ENCODE measurements at places on chromosomes 4 and X. TPM values are rescaled to one million over a fixed set of nuclear protein-coding genes. Genes with fewer than 3 reads are reported as not detected.

DNA sequence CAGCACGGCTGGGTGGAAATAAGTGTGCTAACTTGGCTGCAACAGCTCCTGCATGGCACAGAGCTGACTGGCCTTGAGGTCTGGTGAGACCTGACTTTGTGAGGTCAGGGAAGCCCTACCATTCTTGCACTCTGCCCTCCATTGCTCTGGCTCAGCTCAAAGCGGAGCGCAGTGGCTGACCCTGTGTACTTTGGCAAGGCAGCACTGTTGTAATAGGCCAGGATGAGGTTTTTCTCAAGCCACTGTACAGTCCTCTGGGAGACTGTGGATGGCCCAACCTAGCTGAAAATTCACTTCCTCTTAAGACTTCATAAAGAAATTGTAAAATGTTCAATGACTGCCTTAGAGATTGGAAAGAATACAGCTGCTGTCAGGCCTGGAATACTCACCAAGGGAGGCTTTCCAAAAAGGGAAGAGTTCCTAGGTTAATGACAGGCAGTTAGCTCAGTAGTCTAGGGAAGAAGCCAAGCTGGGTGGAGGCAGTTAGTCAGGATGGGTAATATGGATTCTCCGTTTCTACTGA is 129.8 kb downstream of the GUCY2F start:
- no peaks in the 10 kb centered on the region for H3K4me1 ChIP-seq
- no peak overlapping the region for H3K27ac ChIP-seq
- no peak overlapping the region for H3K4me3 ChIP-seq
- H3K36me3 ChIP-seq, result no peaks in the 10 kb centered on the region

DNA sequence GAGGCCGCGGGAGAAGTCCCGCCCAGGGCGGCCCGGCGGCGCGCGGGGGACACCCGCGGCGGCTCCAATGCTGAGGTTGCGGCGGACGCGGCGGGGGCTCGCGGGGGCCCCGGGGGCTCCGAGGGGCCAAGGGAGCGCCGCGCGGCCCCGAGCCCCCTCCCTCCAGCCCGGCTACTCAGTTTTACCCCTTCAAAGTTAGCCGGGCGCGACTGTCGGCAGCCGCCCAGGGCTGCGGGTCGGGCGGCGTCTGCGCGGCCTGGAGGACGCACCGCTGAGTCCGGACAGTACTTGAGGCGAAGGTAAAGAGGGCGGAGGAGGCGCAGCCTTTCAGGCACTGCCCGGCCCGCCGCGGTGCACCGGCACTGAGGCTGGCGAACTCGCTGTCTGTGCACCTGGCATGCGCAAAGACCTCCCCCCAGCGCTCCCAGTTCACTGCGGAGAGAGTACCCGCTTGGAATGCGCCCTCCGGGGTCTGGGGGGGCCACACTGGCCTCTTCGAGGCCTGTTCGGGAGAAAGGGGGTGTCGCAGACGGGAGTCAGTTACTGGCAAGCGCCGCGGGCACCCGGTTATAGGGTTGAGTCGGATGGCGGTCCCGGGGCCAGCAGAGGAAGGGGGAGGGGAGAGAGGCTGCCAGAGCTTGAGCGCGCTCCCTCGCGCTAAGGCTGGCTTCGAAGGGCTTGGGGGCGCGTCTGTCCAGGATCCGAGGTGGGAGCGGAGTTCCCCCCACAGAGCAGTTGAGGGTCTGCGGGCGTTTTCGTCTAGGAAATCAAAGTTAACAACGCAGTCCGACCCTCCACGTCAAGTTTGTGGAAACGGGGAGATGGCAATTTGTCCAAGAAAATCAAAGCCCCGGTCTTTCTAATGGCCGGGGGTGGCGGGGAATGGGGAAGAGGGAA is 1.1 kb downstream of the PCDH19 start:
- no peaks in the 10 kb centered on the region for H3K27me3 ChIP-seq
- no peaks in the 10 kb centered on the region for H3K36me3 ChIP-seq
- H3K4me1 ChIP-seq, result no peaks in the 10 kb centered on the region
- DNase-seq, result no peak
- no peak overlapping the region for H3K27ac ChIP-seq
- H3K4me3 ChIP-seq, result peak overlapping the region; percentile 50

GRCh38 chr4:700587-701264 is 4.9 kb upstream of the PCGF3 start:
- H3K4me3 ChIP-seq, result no peak overlapping the region
- H3K27me3 ChIP-seq, result no peaks in the 10 kb centered on the region
- no peak overlapping the region for H3K27ac ChIP-seq
- H3K4me1 ChIP-seq, result no peaks in the 10 kb centered on the region
- H3K36me3 ChIP-seq, result no peaks in the 10 kb centered on the region

DNA sequence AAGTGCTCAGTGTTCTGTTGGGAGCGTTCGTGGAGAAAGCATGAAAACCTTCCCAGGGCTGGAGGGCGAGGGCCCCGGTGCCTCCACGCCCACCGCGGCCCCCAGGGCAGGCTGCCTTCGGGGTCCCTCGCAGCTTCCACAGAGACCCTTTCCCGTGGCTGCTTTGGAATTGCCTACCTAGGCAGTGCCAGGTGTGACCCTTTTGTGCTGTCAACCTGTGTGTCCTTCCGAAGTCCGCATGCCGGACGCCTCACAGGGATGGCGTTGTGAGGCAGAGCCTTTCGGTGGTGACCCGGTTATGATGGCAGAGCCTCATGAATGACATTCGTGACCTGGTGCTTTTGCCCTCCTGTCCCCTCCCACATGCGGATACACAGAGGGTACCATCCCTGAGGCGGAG is 17.4 kb downstream of the TMEM175 start:
- DNase-seq, result no peak
- H3K36me3 ChIP-seq, result no peaks in the 10 kb centered on the region
- no peaks in the 10 kb centered on the region for H3K27me3 ChIP-seq
- peaks cover 7% of the 10 kb centered on the region for H3K4me1 ChIP-seq
- H3K4me3 ChIP-seq, result no peak overlapping the region
- H3K27ac ChIP-seq, result no peak overlapping the region

Gene DDIT4L
- total RNA-seq, result 1.5 TPM

Gene CSAG3
- 6.0 TPM for total RNA-seq

Gene MAGEB1
- 63.7 TPM for total RNA-seq
